Natural killer cell (primary cell): ENCODE measurements at places on chromosomes 5 and 9. TPM values are rescaled to one million over a fixed set of nuclear protein-coding genes. Genes with fewer than 3 reads are reported as not detected.

The SPAAR gene
- total RNA-seq: not detected

The LAMC3 gene
- not detected for total RNA-seq

The CEL gene
- total RNA-seq: 0.42 TPM

The GADD45G gene
- total RNA-seq: 2.6 TPM

The TTC16 gene
- total RNA-seq: 23.0 TPM

The CTNND2 gene
- not detected for total RNA-seq

The LYRM7 gene
- total RNA-seq: 9.7 TPM

The TERT gene
- total RNA-seq: not detected

The CFAP90 gene
- not detected for total RNA-seq

GRCh38 chr9:126975327-126976220 lies 61.0 kb downstream of the RALGPS1 start:
- no peak for DNase-seq
- H3K27me3 ChIP-seq: no peaks in the 10 kb centered on the region
- H3K4me3 ChIP-seq: no peak overlapping the region

- H3K4me1 ChIP-seq: no peaks in the 10 kb centered on the region
- no peak overlapping the region for H3K27ac ChIP-seq
- no peaks in the 10 kb centered on the region for H3K36me3 ChIP-seq
- no peak for DNase-seq
- no peaks in the 10 kb centered on the region for H3K27me3 ChIP-seq
- no peak overlapping the region for H3K4me3 ChIP-seq
Observed at GRCh38 chr5:83672646-83673045, 48.0 kb downstream of the HAPLN1 start.

DNA sequence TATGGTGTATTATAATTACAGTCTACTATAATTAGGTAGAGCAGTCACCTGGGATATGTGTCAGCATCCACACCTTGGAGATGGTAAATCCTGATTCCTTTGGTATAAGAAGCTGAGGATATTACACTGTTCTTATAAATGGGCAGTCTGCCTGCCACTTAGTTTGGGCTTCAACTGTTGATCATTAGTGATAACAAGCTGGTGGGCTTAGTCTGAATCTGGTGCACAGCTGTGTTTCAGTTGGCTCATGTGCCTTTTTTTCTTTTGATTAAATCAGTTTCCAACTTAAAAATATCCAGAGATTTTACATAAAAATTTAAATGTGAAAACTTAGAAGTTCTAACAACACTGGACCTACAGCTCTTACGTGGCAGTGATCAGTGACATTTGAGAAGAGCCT lies 21.2 kb downstream of the LVRN start:
- no peaks in the 10 kb centered on the region for H3K27me3 ChIP-seq
- H3K36me3 ChIP-seq: no peaks in the 10 kb centered on the region
- H3K4me1 ChIP-seq: no peaks in the 10 kb centered on the region
- DNase-seq: no peak

- no peaks in the 10 kb centered on the region for H3K36me3 ChIP-seq
- H3K27ac ChIP-seq: no peak overlapping the region
Observed at GRCh38 chr9:35318741-35319140, 156.9 kb downstream of the UNC13B start.

DNA sequence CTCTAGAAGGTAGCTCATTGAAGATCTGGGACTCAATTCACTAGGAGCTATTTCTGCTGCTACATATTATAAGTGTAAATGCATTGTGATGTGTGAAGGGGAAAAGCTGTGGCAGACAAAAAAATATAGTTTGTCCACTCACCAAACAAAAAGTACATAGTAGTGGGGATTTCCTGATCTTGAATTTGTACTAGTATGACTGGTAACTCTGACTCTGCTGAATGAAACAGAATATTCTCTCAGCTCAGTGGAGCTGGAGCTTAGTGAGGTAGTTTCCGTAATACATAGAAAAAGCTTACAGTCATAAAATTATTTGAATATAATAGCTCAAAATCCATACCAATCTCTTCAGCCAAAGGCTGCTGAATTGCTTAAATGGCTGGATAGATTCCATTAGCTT lies 455.6 kb upstream of the CD180 start:
- no peak for DNase-seq
- H3K36me3 ChIP-seq: no peaks in the 10 kb centered on the region
- no peak overlapping the region for H3K27ac ChIP-seq
- no peaks in the 10 kb centered on the region for H3K4me1 ChIP-seq
- H3K27me3 ChIP-seq: no peaks in the 10 kb centered on the region
- no peak overlapping the region for H3K4me3 ChIP-seq

DNA sequence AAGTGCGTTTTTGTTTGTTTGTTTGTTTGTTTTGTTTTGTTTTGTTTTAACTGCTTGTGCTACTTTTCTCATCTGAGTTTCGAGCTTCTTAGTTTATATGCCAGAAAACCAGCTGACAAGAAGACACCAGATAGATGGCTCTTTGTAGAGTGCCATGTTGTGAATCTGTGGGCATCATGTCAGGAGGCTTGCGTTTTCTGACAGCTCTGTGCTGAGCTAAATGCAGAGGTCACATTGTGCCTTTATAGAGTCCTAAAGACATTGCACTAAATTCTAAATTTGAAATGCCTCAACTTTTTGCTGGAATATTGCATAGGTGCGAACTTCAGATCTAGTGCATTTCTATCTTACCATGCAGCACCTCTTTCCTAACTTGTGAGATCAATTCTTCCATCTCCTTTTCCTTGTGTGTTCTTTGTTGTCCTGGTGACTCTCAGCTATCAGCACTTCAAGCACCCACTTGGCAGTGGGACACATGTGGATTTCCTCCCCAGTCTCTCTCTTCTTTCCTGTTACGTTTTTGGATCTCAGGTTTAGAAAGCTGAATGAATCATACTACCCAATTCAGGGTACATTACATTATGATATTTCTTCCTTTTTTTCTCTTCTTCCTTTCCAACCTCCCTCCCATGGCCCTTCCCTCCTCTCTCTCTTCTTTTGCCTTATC lies 379.0 kb upstream of the RPS23 start:
- no peaks in the 10 kb centered on the region for H3K36me3 ChIP-seq
- H3K27me3 ChIP-seq: no peaks in the 10 kb centered on the region
- no peak overlapping the region for H3K27ac ChIP-seq
- no peak for DNase-seq
- no peak overlapping the region for H3K4me3 ChIP-seq

DNA sequence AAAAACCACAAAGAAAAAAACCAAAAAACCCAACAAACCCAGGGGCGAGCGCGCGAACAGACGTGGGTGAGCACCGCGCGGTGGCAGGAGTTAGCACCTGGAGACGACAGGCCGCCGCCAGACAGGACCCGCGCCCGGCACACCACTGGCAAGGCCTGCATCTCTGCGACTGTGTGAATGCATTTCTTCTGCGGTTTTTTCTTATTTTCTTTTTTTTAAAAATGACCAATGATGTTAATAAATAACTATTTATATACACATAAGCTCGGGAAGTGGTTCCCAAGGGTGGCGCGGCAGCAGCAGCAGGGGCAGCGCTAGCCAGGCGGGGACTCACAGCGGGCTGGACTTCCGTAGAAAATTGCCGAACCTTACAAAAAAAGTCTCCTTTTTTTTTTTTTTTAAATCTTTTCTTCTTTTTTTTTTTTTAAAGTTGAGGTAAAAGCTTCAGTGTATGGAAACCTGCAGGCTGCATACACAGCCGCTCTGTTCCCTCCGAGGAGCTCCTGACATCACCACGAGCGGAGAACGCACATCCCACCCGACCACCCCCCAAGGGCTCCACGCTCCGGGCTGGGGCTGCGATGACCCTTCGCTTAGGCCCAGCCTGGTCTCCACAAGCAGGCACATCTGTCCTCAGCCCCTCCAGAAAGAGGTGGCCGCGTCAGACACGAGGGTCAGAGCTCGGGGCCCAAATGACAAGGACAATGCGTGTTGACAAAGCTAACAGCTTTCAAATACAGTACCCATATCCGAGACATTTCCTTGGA lies 7.4 kb downstream of the BRD3OS start:
- H3K4me1 ChIP-seq: no peaks in the 10 kb centered on the region
- H3K36me3 ChIP-seq: peaks cover 34% of the 10 kb centered on the region
- no peak overlapping the region for H3K27ac ChIP-seq

GRCh38 chr5:158882660-158883059 lies 217.1 kb downstream of the EBF1 start:
- H3K27ac ChIP-seq: no peak overlapping the region
- H3K4me3 ChIP-seq: no peak overlapping the region
- no peaks in the 10 kb centered on the region for H3K36me3 ChIP-seq
- H3K27me3 ChIP-seq: no peaks in the 10 kb centered on the region

DNA sequence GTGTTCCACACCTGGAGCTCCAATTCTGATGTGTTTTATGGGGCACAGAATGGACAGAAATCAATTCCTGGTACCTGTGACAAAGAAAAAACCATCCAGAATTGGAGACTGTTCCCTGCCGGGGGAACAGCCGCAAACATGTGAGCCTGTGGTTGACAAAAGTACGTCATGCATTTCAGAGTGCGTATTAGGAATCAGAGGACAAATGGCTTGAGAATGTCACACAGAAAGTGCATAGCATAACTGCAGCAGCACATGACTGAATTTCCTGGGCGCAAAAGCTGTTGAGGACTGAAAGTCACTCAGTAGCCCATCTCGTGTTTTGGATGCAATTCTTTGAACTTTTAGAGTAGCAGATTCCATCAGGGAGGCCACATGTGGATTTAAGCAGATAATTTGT lies 85.1 kb downstream of the TRIO start:
- DNase-seq: no peak
- H3K27ac ChIP-seq: no peak overlapping the region
- H3K4me3 ChIP-seq: no peak overlapping the region
- no peaks in the 10 kb centered on the region for H3K36me3 ChIP-seq

GRCh38 chr9:87867391-87867790 lies 15.3 kb upstream of the SPATA31E1 start:
- DNase-seq: no peak
- H3K4me1 ChIP-seq: no peaks in the 10 kb centered on the region
- no peaks in the 10 kb centered on the region for H3K27me3 ChIP-seq
- H3K27ac ChIP-seq: no peak overlapping the region
- H3K36me3 ChIP-seq: no peaks in the 10 kb centered on the region

GRCh38 chr5:114122852-114123251 lies 239.0 kb upstream of the KCNN2 start:
- DNase-seq: no peak
- H3K36me3 ChIP-seq: no peaks in the 10 kb centered on the region
- H3K4me3 ChIP-seq: no peak overlapping the region
- H3K27ac ChIP-seq: no peak overlapping the region

DNA sequence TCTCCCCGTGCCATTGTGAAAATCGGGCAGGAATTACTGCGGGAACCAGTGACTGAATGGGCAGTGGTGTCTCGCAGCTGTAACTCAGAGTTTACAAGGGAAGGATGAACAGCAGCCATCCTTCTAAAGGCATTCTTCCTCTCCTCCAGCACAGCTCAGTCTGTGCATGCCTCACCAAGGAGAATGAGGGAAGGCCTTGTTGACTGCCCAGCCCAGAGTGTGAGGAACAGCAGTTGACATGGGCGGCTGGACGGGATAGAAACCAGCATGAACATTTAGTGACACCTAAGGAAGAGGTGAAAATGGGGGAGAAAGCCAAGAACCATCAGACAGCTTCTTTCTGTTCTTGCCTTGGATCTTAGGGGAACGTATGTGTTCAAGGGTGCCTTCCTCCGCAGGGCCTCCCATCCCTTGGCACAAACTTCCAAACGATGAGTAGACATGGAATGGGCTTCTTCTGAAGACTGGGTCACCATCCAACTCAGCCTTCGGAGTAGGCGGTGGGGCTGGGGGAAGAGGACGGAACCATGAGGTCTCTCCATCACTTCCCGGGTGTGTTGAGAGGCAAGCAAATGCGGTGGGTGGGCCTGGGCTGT lies 887 bp upstream of the PDE8B start:
- H3K4me3 ChIP-seq: no peak overlapping the region
- DNase-seq: no peak
- no peak overlapping the region for H3K27ac ChIP-seq
- H3K27me3 ChIP-seq: peaks cover 26% of the 10 kb centered on the region
- H3K4me1 ChIP-seq: peaks cover 7% of the 10 kb centered on the region
- H3K36me3 ChIP-seq: no peaks in the 10 kb centered on the region

GRCh38 chr5:128825826-128826225 lies 139.5 kb upstream of the SLC27A6 start:
- H3K4me1 ChIP-seq: no peaks in the 10 kb centered on the region
- H3K27me3 ChIP-seq: no peaks in the 10 kb centered on the region
- no peak overlapping the region for H3K27ac ChIP-seq
- H3K36me3 ChIP-seq: no peaks in the 10 kb centered on the region
- no peak for DNase-seq

GRCh38 chr9:133238851-133239532 lies 29.9 kb upstream of the OBP2B start:
- peaks cover 4% of the 10 kb centered on the region for H3K27me3 ChIP-seq
- DNase-seq: peak; percentile 80
- H3K36me3 ChIP-seq: no peaks in the 10 kb centered on the region
- H3K27ac ChIP-seq: no peak overlapping the region
- H3K4me1 ChIP-seq: peaks cover 13% of the 10 kb centered on the region

- no peaks in the 10 kb centered on the region for H3K27me3 ChIP-seq
- no peak for DNase-seq
- no peak overlapping the region for H3K27ac ChIP-seq
- H3K4me3 ChIP-seq: no peak overlapping the region
- H3K36me3 ChIP-seq: no peaks in the 10 kb centered on the region
Observed at GRCh38 chr5:173812811-173813550, 75.2 kb upstream of the CPEB4 start.

DNA sequence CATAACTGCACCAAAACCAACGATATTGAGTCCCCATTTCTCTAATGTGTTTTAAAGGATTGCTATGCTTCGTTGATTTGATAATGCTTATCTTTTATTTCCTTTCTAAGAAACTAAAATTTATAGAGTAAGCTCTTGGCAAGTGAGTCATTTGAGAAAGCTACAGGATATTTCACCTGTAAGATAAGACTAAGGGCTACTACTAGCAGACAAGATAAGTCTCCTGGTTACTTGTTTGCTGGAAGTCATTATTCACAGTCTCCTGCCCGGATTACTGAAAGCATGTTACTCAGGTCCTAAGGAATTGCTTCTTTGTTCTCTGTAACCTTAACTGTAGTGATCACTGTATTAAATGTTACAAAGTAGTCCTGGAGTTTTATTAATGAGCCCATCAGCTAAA lies 315.9 kb upstream of the RASA1 start:
- H3K27ac ChIP-seq: no peak overlapping the region
- H3K4me3 ChIP-seq: no peak overlapping the region
- peaks cover 2% of the 10 kb centered on the region for H3K27me3 ChIP-seq
- no peaks in the 10 kb centered on the region for H3K36me3 ChIP-seq

GRCh38 chr5:25567881-25568280 lies 923.1 kb upstream of the CDH10 start:
- H3K27ac ChIP-seq: no peak overlapping the region
- no peak overlapping the region for H3K4me3 ChIP-seq
- DNase-seq: no peak
- no peaks in the 10 kb centered on the region for H3K27me3 ChIP-seq

DNA sequence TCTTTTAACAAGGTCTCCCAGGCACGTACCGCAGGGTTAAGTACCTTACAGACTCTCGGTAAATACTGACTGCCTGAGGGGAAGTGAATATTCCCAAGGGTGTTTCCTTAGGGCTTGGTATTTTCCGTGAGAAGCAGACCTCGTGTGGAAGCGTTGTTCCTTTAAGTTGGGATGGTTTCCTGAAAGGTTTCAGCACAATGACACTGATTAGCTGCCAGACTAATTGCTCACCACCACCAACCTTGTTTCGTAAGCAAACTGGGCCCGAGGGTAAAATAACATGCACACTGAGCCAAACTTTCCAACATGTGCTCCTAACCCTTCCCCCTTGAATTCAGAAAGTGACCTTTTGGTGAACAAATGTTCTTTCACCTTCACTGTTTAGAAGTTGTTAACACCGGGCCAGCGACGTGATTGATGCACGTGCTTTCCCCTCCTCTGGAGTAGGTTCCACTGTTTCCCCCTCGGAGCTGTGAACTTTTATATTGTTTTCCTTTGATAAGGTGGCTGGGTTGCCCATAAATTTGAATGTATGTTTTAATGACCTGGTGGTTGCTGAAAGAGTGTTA lies 128.1 kb upstream of the RPS23 start:
- H3K4me1 ChIP-seq: no peaks in the 10 kb centered on the region
- no peaks in the 10 kb centered on the region for H3K36me3 ChIP-seq
- no peak overlapping the region for H3K27ac ChIP-seq
- no peak for DNase-seq
